ENCODE measurements at places on chromosomes 16 and 17.

GRCh38 chr17:55344514-55344997, 77.1 kb downstream of the MMD start:
- DNase-seq, result no peak

DNA sequence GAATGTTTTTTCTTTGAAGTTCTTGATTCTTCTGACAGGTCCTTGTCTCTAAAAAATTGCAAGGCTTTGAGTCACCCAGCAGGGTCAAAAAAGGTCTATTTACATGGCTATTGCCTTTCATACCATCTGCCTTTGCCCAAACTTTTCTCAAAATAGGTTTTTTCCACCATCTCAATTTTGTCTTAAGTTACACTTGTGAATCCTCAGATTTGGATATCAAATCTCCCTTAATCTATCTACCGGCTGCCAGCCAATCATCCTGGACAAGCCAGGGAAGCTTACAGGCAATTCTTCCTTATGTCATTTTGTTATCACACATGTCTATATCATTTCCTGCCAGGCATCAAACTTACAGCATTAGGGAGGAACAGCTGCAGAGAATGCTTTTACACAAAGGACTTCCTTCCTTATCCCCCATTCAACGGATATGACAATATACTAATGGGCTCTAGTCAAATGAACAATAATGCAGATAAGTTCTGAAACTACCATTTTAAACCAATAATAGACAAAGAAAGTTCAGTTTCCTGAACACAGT, 104.1 kb upstream of the CORO6 start:
- no peak for DNase-seq

DNA sequence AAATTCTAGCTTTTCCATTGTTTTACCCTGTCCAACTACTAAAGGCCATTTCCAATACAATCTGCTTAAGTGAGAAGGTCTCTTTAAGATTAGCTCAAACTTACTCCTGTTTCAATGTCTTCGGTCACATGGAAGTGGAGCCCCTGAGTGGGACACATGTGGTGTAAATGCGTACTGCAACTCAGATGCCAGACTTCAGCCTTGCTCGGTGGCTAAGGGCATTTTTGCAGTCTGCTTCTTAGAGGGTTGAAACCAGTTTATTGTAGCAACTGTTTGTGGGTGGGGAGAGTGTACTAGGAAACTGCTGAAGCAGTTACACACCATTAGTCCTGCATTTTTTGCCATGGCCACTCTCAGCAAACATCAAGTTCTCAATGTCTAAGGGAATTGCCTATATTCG, 140.6 kb downstream of the PARN start:
- DNase-seq, result peak; percentile 27

DNA sequence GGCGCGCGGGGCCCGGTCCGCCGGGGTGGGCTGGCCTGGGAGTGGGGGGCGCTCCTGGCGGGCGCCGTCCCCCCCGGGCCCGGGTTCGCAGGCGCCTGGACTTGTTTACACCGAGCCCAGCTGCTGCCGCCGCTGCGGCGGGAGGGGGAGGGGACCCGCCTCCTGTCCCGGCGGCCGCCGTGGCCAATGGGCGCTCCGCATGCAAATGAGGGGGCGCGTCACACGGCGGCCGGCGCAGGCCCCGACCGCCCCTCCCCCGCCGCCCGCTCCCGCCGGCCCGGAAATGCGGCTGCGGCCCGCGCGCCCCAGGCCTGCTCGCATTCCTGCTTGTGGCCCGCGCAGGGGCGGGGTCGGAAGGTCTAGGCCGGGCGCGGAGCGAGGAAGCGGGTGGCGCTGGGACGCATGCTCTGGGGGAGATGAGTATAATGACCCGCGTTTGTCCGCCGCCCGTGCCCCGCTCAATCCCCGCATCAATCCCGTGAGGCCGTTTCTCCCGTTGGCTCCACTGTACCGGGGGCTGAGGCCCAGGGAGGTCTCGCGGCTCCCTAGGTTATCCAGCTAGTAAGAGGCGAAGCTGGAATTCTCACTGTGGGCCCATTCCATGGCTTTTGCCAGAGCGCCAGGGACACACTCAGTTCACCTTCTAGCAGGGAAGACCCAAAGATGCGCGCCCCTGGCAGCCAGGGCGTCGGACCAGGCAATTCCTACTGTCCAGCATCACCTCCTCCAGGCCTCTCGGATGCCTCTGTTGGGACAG, at the start of gene YPEL3:
Gene YPEL3 (minus strand): TSS at position 109 of the 757 bp plus-strand sequence. CDS start 731 bp downstream, outside the sequence.
- peak; percentile 84 for DNase-seq

DNA sequence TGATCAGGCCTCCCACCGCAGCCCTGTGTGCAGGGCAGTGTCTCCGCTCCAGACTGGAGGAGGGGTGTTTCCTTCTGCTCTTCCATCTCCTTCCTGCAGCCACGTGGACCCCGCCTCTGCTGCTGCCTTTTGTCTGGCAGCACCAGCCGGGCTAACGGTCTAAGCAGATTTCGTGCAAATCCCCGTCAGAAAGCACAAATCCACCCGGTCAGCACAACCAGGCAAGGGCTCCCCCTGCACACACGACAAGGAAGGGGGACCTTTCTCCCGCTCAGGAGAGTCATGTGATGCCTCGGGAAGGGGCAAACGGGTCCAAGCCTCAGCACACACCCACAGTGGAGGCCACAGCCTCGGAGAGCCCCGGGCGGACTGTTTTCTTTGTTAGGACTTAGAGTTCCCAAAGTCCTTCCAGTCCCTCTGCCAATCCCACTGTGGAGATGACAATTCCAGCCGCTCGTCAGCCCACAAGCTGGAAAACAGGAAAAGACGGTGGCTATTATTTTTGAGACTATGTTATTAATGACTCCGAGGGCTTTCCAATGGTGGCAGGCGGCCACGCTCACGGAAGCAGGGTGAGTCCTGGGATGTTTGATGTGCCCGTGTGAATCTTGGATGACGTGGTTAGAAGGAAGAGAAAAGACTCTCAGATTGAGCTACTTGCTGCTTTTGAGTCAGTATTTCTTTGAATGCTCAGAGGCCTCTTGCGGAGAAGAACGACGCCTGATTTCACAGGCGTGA, 22.5 kb upstream of the MEAK7 start:
- no peak for DNase-seq

GRCh38 chr17:43406676-43407645, 8.2 kb downstream of the ARL4D start:
- no peak for DNase-seq

DNA sequence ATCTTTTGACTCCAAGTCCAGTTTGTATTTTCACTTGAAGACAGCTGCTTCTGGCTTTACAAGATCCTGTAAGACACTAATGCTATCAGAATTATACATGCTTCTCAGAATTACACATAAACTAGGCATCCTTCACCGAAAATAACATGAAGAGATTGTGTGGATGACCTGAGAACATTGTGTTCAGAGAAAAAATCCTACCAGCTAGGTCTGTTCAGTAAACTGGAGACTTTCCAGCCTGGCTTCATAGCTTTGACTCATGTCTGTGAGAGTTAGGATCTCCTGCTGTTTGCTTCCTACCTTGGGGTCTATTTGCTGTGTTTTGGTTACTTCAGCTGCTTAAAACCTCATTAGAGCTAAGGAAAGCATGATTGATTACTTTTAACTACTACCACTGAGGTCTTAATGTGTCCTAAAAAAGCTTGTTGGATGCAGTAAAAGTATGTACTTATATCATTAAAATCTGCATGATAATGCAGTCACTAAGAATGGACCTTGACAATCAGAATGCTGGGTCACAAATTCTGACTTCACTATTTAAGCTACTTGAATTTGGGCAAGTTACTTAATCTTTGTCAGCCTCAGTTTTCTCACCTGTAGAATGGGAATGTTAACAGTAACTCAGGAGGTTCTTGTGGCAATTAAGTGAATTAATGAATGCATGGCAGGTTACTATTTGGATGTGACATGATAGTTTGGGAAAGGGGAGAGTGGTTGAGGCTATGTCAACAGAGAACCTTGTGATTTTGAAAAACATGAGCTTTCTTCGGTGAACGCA, 8.0 kb upstream of the MYH13 start:
- DNase-seq, result no peak

GRCh38 chr17:17745476-17746455, 64.5 kb downstream of the RAI1 start:
- no peak for DNase-seq

- DNase-seq, result no peak
Observed at GRCh38 chr16:14635395-14636165, 2.8 kb downstream of the BFAR start.

DNA sequence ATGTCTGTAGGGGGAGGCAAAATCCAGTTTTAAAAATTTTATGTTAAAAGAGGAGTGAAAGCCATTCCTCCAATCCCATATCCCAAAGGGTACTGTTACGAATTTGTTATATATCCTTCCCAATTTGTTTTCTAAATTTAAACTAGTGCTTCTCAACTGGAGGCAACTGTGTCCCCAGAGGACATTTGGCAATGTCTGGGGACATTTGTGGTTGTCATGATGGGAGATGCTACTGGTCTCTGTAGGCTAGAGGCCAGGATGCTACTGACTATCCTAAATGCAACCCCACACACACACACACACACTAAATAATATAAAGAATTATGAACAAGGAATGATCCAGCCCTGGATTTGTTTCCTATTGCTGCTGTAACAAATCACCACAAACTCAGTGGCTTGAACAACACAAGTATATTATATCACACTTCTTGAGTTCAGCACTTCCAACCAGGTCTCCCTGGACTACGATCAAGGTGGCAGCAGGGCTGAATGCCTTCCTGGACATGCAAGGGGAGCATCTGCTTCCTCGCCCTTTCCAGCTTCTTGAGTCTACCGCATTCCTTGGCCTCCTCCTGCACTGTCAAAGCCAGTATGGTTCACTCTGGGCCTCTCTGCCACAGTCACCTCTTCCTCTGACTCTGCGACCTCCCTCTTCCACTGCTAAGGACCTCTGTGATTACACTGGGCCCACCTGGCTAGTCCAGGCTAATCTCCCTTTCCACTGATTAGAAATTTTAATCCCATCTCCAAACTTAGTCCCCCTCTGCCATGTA, 30.1 kb downstream of the ARHGAP17 start:
- no peak for DNase-seq

DNA sequence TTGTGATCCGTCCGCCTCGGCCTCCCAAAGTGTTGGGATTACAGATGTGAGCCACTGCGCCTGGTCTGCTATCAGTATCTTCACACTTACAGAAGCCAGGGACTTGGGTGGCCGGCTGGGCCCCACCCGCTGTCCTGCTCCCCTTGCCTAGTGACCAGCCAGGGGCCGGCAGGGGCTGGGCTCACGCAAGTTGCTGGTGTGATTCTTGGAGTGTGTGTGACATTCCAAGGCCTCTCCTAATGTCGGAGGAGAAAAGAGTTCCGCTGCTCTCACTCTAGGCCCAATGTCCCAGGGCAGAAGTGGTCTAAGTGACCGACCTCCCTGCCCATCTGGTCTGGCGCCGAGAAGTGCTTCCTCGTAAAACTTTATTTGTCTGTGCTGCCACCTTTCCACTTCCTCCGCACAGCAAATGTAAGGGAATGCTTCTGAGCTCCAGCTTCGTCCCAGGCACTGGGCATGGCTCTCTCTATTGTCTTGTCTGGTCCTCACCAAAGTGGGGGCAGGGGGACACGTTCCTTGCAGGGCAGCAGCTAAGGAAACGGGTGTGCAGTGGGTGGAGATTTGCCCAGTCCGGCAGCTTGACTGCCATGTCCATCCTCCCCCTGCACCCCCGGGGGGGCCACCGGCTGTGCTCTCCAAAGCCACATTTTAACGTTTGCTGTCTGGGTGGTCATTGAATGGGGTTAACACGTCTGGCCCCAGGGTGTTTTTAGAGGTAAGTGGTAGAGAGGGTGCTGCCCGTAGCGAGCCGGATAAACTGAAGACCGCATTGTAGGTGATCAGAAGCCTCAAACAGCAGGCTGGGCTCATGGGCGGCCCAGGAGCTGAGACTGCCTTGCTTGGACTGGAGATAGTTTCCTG, 7.8 kb upstream of the GSE1 start:
- no peak for DNase-seq

DNA sequence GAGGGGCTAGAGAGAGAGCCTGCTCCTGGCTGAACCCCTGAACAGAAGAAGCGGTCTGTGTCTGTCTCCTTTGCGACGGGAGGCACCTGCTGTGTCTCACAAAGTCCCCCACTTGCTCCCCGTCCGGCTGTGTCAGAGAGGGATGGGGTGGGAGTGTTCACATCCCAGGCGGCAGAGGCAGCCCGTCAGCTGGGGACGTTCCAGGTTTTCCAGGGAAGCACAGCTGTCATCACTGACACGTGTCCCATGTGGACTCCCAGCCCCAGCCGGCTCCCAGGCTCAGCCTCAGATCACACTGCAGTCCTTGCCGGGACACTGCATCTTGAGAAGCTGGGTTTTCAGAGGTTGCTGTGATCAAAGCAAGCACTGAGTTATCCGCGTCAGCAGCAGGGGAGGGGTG, 1.6 kb downstream of the TELO2 start:
- DNase-seq, result no peak

GRCh38 chr17:53496356-53496755, 326.4 kb upstream of the KIF2B start:
- no peak for DNase-seq

DNA sequence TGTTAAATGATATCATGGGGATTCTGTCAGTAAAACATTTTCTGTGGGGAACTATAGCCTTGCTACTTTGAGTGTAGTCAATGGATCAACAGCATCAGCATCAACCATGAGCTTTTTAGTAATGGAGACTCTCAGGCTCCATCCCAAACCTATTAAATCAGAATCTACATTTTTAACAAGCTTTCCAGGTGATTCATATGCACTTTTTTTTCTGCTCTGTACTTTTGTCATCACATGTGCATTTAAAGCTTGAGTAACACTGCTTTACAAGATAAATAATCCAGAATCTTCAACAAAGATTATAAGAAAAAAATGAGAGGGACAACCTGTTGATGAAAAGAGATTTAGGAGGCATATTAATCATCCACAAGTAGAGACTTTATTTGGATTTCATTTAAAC, 23.5 kb downstream of the NUP93 start:
- no peak for DNase-seq

DNA sequence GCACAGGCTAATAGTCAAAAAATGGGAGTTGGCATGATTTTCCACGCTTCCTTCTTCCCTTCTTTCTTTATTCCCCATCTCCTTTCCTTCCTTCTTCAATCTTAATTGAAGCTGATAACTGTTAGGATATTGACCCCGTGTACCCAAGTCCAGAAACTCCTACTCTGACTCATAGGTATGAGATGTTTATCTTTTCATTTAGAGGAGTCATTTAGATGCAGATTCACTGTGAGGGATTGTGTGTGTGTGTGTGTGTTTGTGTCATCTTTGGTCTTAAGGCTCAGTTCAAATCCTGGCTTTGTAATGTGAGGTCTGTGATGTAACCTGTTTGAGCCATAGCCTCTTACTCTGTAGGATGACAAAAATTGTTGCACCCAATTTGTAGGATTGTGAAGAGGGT, 332.0 kb upstream of the MAF start:
- DNase-seq, result no peak

GRCh38 chr16:11697319-11697718, 29.1 kb downstream of the SNN start:
- DNase-seq, result no peak

GRCh38 chr16:9046667-9047055, 44.8 kb upstream of the HAPSTR1 start:
- DNase-seq, result no peak

GRCh38 chr16:88971371-88972097, 5.5 kb downstream of the CBFA2T3 start:
- DNase-seq, result no peak

DNA sequence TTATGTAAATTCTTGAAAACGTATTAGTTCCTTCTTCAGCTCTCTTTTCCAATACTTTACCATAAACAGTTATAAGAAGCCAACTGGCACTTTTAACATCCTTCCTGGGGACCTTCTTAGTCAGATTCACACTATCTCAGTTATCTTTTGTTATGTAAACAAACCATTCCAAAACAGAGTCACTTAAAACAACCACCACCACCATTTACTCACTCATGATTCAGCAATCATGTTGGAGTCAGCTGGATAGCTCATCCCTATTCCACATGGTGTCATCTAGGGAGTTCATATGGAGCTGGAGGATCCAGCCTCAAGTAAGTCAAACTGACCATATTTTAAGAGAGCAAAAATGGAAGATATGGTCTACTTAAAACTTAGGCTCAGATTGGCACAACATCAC, 240.3 kb upstream of the IRX3 start:
- no peak for DNase-seq
